ENCODE measurements at places on chromosomes 2 and 18.

DNA sequence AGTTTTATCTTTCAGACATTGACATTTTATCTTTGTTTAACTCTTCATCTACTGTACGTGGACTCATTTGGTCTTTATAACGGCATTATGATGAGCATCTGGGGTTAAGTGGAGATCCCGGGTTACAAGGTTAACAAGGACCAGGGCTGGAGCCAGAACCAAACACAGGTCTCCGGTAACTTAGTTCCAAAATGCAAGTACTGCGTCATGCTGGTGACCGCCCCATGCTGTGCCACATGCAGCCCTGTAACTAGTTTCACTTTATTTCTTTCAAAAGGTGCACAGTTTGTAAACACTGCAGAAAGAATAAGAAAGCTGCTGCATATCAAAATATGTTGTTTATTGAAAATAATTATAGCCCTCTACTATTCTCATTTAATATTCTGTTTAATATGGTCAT lies 3.1 kb downstream of the SLC5A7 start:
- no peak for DNase-seq

- no peak for DNase-seq
These were observed 211.6 kb downstream of the SEPTIN10 start for GRCh38 chr2:109402180-109402579.

- DNase-seq: no peak
These were observed 101.6 kb upstream of the TTN start for GRCh38 chr2:178908810-178909209.

DNA sequence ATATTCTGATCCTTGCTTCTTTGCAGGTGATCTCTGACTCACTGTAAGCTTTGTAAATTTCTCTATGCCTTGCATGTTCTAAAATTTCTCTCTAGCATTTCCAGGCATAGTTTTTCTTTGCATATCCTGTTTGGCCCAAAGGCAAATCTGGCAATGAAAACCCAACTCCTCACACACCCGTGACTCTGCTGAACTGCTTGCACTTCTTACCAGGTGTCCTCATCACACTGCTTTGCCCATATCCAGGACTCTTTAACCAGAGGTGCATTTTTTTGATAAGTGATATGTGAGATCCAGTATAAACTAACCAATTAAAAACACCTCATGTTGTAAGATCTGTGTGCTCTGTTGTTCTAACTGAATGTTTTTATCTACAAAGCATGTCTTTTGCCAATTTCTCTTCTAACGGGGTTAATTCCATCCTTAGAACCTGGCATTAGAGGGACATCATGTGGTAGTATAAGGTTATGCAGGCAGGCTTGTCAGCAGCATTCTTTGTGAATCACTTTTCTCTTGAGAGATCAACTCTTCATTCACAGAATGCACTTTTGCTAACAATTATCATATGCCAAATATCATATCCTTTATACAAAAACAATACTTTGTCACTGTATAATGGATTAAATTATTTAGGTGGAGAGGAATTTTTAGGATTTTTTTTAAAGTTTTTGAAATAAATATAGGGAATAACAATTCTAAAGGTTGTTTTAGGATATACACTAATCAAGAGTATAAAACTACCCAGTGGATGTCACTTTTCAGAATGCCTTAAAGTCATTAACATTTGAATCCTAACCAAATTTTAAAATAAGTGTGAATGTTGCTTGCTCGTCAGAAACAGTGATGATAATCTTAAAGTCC lies 20.8 kb upstream of the TMX3 start:
- no peak for DNase-seq

DNA sequence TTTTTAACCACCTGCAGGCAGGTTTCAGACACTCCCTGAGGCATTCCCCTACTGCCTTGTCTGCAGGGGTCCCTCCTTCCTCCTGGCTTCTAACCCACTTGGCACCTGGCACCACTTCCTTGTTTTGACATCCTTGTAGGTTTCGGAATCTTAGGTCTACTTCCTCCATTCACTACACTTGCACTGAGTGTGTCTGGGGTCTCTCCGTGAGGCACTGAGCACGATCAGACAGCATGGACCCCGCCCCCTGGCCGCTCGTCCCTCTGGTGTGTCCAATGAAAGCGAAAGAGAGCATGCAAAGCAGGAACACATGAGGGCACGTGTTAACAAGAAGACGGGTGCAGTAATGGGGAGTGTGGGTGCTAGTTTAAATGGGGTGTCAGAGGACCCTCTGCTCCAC lies 63.8 kb downstream of the HAUS1 start:
- peak; percentile 7 for DNase-seq

GRCh38 chr18:58868440-58868839 lies 3.8 kb downstream of the ZNF532 start:
- DNase-seq: no peak
